Fibroblast of mammary gland (primary cell): ENCODE measurements at places on chromosomes 4 and X.

DNA sequence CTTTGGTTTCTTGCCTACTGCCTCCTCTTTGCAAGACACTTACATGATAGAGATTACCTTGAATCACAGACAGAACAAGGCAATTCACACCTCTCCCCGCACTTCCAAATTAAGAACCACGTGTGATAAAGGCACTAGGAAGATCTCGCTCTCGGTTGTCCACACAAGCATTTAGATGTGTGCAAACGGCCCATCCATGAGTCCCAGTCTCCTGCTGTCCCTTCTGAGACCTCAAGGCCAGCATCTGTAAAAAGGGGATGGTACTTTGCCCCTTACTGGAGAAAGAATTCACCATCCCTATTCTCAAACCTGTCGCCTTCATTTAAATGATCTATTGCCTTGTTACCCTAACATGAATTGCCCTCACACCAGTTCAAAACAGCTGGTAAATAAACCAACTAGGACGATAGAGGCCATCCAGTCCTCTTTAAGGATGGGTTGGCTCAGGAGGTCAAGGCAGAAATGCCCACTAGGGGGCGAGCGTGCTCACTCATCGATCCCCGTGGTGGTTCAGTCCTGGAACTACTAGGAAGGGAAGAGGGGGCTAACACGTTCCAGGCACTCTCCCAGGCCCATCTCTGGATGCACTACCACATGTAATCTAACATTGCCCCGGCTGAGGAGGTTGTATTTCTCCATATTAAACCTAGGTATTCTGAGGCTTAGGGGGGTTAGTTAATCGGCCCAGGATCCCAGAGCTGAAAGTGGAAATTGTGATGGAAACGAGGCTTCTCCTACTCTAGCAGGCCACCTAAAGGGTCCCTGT, 95.8 kb downstream of the DHX15 start:
- peak; percentile 69 for DNase-seq

- peak; percentile 22 for DNase-seq
These were observed 28.8 kb downstream of the RPS6KA3 start for GRCh38 chrX:20237864-20238263.

DNA sequence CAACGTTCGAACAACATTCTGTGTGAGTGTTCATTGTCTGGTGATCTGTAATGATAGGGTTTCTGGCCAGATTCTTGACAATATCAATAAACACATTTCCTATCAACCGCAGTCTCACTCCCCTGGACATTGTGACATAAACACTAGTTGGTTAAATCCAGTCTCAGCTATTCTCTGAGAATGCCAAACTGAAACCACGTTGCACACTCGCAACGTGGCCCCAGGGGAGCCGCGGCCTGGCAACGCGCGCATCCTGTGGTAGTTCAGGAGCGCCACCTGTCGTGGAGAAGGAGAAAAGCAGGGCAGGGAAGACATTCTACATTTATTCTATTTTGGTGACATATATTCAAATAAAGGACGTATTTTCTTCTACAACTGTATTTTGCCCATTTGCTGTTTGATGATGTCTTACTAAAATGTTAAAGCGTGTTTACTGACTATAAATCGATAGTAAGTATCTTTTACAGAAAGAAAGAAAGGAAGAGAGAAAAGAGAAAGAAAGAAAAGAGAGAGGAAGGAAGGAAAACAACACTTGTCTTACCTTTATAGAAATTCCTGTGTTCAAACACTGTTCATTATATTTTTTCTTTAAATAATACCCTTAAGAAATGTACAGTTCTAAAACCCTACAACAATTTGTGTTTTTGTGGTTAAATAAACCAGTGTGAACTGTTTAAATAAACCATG, 738.3 kb upstream of the FRG1 start:
- peak; percentile 84 for DNase-seq

DNA sequence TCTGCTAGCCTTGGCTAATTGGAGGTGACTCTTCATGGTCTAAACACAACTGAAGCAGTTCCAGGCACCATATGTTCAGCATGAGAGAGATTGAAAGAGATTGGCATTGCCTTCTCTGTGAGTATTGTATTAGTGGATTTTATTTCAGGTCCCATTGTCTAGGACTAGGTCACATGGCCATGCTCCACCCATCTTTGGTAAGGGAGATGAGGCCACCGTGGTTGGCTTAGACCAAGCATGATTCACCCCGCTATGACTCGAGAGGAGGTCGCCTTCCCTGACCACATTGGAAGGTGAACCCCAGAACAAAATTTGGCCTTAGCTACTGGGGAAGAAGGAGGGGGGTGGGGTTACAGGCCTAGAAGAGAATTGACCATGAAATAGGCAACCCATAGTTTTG, 109.9 kb upstream of the BCOR start:
- peak; percentile 45 for DNase-seq

DNA sequence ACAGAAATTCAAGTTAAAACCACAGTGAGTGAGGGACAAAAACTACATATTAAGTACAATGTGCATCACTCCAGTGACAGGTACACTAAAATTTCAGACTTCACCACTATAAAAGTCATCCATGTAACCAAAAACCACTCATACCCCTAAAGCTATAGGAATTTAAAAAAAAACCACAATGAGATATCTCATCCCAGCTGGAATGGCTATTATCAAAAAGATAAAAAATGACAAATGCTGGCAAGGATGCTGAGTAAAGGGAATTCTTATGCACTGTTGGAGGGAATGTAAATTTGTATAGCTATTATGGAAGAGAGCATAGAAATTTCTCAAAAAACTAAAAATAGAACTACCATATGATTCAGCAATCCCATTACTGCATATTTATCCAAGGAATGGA, 171.1 kb downstream of the HHIP start:
- no peak for DNase-seq

DNA sequence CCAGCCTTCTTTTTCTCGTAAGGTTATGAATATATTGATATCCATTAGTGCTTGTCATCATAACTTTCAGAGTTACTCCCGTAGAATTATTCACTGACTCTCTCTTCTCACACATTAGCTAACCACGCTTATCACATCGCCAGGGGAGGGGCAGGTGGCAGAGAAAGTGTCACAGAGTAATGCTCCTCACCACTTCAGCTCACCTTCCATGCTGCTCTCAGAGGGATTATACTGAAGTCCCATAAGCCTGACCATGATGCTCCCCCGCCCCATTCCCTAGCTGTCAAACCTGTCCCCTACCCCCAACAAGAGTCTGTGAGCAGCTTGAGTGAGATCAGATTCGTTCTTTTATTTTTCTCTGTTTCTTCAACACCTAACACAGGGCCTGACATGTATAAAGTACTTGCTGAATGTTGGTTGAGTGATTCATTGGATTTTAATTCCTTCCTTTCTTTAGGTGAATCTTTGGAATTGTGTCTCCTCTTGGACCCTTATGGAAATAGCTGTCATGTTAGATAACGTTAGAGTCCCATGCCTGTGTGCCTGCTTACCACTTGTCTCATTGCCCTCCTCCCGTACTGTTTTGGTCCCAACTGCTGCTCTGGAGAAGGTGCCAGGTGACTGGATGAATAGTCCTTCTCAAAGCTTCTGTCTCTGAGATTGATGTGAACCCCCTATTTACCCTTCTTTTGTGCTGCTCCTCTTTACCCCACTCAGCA, 55.1 kb downstream of the RS1 start:
- DNase-seq, result no peak

- peak; percentile 38 for DNase-seq
These were observed 654 bp upstream of the STS start for GRCh38 chrX:7146703-7147412.

- no peak for DNase-seq
These were observed 99.1 kb upstream of the AFAP1 start for GRCh38 chr4:8038719-8039251.

DNA sequence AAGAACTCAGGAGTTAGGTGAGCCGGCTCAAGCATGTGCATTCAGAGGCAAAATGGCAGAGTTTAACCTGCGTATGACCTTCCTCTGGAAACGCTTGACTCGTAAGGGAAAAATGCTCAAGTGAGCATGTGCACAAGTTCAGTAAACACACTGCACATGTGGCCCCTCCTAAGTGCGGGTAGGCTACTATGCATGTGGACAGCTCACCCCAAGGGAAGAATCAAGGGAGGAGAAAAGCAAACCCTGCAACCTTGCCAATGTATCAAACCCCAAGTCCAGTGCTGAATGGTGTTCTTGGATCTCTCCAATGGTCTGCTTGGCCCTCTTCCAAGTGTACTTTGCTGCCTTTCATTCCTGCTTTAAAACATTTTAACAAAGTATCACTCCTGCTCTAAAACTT, 407.1 kb downstream of the ADAM29 start:
- peak; percentile 30 for DNase-seq

- no peak for DNase-seq
These were observed 38.2 kb downstream of the ZBTB49 start for GRCh38 chr4:4328206-4328605.

- no peak for DNase-seq
These were observed 241.3 kb downstream of the CFAP299 start for GRCh38 chr4:80576796-80577195.

GRCh38 chr4:15677507-15677988, 4.1 kb upstream of the FAM200B start:
- DNase-seq, result peak; percentile 64

DNA sequence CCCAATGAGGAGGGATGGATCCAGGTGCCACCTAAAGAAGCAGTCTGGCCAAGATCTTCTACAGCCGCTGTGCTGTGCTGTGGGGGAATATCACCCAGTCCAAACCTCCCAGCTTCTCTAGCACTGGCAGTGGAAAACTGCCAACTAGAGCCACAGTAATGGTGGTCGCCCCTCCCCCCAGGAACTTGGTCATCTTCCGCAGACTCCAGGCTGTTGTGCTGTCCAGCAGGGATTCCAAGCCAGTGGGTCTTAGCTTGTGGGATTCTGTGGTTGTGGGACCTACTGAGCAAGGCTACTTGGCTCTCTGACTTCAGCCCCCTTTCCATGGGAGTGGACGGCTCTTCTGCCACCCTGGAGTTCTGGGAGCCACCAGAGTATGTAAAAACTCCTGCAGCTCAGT, 18.2 kb downstream of the GPRASP1 start:
- no peak for DNase-seq

GRCh38 chrX:106613277-106613676, 1.5 kb downstream of the RADX start:
- DNase-seq, result no peak

DNA sequence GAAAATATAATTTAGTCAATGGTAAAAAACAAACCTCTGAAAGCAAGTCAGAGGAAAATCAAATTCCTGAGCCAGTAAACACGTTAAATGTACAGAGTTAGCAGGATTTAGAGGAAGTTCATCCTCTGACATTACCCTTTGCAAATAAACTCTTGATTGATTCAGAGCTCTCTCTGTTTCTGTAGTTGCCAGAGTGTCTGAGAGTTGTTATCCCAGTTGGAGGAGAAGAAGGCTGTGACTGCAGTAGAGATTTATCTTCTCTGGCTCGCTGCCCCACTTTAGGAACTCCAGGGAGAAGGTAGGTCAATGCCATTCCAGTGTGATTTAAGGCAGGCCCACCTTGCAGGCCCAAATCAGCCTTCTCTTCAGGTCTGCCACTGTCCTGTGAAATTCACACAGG, 6.2 kb upstream of the AMOT start:
- DNase-seq, result no peak

DNA sequence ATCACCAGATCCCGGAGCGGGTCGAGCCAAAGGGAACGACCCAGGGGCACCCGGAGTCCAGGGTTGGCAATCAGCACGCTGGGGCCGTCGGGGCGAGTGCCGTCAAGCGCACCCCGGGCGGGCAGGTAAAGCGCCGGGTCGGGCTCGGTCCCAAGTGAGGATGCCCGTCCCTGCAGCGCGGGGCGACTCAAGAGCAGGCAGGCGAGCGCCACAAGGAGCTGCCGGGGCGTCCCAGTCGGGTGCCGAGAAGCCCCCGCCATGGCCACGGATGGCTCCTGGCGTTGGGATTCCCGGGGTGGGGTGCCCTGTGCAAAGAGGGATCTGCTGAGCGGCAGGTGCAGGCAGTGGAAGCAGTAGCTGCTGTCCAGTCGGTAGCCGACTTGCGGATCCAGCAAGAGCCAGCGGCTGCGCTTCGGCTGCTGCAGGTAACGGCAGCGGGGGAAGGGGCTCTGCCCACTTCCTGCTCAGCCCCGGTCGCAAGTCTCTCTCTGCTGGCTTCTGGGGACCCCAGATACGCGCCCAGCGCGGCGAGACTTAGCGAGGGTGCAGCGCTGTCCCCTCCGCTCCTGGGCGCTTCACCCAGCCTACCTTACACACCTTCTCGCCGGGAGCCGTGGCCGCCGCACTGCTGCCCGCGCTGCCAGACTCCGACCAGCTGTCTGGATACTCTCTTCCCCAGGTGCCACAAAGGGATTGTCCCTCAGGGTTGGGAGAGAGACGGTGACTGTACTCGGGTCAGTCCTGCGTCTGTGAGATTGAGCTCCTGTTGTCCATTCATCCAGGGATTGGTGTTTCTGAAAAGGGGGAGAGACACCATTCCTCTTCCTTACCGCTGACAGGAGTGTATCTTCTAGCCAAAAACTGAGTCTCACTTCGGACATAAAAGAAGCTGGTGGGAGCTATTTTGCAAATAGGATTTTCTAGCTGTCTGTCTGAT, at the start of gene FREM3:
Gene FREM3, minus strand, starts transcription at position 260 of the 937 bp plus-strand sequence. Its CDS starts 0 bp downstream, at position 260.
- no peak for DNase-seq
